ENCODE measurements at places on chromosomes 1 and 21. TPM values are rescaled to one million over a fixed set of nuclear protein-coding genes. Genes with fewer than 3 reads are reported as not detected.

GRCh38 chr1:112237983-112238545 is 157.9 kb upstream of the CTTNBP2NL start:
- H3K4me1 ChIP-seq, result no peaks in the 10 kb centered on the region
- DNase-seq, result no peak
- H3K4me3 ChIP-seq, result no peak overlapping the region
- H3K27ac ChIP-seq, result no peak overlapping the region
- H3K36me3 ChIP-seq, result no peaks in the 10 kb centered on the region

DNA sequence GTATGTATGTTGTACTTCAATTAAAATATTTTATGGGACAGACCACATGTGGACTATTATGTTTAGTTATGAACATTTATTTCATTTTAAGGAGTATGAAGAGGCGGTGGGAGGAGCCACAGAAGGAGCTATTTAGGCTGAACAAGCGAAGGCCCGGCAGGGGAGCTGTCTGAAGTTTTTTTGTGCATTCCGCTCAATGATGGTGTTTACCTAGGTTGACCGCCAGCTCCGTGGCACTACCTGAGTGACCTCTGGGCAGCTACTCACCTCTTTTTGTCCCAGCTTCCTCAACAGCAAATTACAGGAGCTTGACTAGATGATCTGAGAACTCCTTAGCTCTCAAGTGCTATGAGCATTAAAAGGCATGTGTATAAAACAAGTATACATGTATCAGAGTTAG is 32.7 kb upstream of the C1orf198 start:
- H3K4me3 ChIP-seq, result no peak overlapping the region
- no peak for DNase-seq
- H3K27ac ChIP-seq, result peak overlapping the region; percentile 37
- H3K36me3 ChIP-seq, result no peaks in the 10 kb centered on the region

GRCh38 chr1:239856067-239856466 is 235.6 kb upstream of the FMN2 start:
- no peak for DNase-seq
- H3K27ac ChIP-seq, result no peak overlapping the region
- H3K4me1 ChIP-seq, result no peaks in the 10 kb centered on the region
- H3K36me3 ChIP-seq, result no peaks in the 10 kb centered on the region
- no peak overlapping the region for H3K4me3 ChIP-seq

DNA sequence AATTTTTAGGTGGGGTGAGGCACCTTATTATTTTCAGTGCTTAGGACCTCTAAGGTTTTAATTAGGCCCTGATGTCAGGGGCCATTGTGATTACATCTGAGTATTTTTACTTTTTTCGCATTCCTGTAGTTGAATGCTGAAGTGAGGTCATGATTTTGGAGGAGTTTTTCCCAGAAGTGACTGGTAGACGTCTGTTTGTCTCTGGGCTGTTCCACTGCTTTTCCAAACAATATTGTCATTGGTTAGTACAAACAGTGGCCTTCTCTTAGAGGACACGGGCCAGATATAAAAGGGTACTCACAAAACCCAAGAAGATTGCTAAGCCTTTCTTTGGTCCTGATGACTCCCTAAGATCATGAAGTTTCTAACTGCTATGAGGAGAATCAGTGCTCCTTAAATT is 7.6 kb upstream of the RASAL2 start:
- H3K27ac ChIP-seq, result peak overlapping the region; percentile 60
- no peak for DNase-seq
- H3K4me3 ChIP-seq, result no peak overlapping the region

DNA sequence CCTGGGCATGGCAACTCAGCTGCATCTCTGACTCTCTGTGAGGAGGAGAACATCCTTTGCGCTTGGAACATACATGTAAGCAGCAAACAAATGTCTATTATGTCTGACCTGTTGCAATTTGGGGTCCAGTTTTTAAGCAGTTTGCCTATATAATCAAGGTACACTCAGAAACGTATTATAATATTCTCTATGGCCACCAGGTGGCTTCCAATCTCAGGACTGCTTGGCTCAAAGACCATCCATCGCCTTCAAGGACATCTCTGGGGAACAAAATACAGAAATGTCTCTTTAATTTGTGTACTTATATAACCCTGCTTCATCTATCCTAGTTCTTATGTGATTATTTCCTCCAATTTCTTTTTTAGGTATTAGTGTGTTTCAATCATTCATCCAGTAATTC is 227.2 kb downstream of the OLFM3 start:
- H3K4me3 ChIP-seq, result no peak overlapping the region
- no peaks in the 10 kb centered on the region for H3K27me3 ChIP-seq
- H3K4me1 ChIP-seq, result no peaks in the 10 kb centered on the region
- no peaks in the 10 kb centered on the region for H3K36me3 ChIP-seq
- no peak for DNase-seq

DNA sequence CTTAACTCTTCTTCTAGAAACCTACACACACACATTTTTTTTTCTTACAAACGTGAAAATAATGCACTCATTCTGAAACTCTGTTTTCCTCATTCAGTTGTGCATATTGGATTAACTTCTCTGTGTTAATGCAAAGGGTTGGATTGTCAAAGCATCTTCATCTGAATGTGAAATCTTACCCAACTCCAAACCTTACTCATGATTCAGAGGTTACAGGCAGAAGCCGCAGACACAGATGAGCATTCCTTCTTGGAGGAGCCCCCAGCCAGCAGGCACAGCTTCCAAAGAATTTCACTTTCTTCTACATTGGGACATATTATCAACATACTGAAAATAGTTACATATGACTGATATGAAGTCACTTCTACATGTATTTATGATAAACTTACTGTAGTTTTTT is 15.7 kb downstream of the PATJ start:
- no peaks in the 10 kb centered on the region for H3K27me3 ChIP-seq
- no peak for DNase-seq
- H3K4me1 ChIP-seq, result peaks cover 15% of the 10 kb centered on the region
- no peaks in the 10 kb centered on the region for H3K36me3 ChIP-seq

GRCh38 chr1:5837976-5838653 is 154.1 kb downstream of the NPHP4 start:
- no peaks in the 10 kb centered on the region for H3K27me3 ChIP-seq
- H3K4me1 ChIP-seq, result no peaks in the 10 kb centered on the region
- H3K4me3 ChIP-seq, result no peak overlapping the region
- no peak for DNase-seq

GRCh38 chr1:179779645-179780272 is 36.7 kb downstream of the FAM163A start:
- H3K27ac ChIP-seq, result no peak overlapping the region
- DNase-seq, result no peak
- H3K4me1 ChIP-seq, result peaks cover 15% of the 10 kb centered on the region
- H3K27me3 ChIP-seq, result no peaks in the 10 kb centered on the region

- no peaks in the 10 kb centered on the region for H3K36me3 ChIP-seq
- H3K27me3 ChIP-seq, result no peaks in the 10 kb centered on the region
- no peak overlapping the region for H3K27ac ChIP-seq
- H3K4me1 ChIP-seq, result no peaks in the 10 kb centered on the region
- no peak overlapping the region for H3K4me3 ChIP-seq
- DNase-seq, result no peak
These were observed 382.3 kb downstream of the HHIPL2 start for GRCh38 chr1:222165629-222166028.

GRCh38 chr1:29801003-29801402 is 564.7 kb downstream of the PTPRU start:
- no peak for DNase-seq
- H3K4me3 ChIP-seq, result no peak overlapping the region
- no peaks in the 10 kb centered on the region for H3K27me3 ChIP-seq
- H3K27ac ChIP-seq, result no peak overlapping the region
- no peaks in the 10 kb centered on the region for H3K36me3 ChIP-seq
- no peaks in the 10 kb centered on the region for H3K4me1 ChIP-seq

DNA sequence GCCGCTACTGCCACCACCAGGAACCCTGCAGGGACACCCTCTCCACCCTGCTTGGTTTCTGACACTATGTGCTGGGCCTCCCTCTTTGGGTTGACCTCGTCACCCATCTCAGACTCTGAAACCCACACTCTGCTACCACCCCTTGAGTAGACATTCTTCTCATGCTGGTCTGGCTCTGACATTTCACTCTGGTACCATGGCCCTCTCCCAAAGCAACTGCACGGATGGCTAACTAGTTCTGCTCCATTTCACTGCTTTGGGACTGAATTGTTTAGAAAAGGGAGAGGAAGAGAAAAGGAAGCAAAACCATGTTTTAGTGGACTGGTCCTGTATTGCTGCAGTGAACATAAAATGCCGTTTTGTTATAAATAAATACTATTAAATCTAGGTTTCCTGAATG is 137.8 kb downstream of the KCNK2 start:
- no peaks in the 10 kb centered on the region for H3K36me3 ChIP-seq
- no peak for DNase-seq
- no peak overlapping the region for H3K27ac ChIP-seq

GRCh38 chr1:21869620-21870121 is 57.6 kb downstream of the LDLRAD2 start:
- no peaks in the 10 kb centered on the region for H3K27me3 ChIP-seq
- no peak overlapping the region for H3K4me3 ChIP-seq
- DNase-seq, result peak; percentile 92
- peak overlapping the region; percentile 59 for H3K27ac ChIP-seq
- H3K36me3 ChIP-seq, result peaks cover 73% of the 10 kb centered on the region

DNA sequence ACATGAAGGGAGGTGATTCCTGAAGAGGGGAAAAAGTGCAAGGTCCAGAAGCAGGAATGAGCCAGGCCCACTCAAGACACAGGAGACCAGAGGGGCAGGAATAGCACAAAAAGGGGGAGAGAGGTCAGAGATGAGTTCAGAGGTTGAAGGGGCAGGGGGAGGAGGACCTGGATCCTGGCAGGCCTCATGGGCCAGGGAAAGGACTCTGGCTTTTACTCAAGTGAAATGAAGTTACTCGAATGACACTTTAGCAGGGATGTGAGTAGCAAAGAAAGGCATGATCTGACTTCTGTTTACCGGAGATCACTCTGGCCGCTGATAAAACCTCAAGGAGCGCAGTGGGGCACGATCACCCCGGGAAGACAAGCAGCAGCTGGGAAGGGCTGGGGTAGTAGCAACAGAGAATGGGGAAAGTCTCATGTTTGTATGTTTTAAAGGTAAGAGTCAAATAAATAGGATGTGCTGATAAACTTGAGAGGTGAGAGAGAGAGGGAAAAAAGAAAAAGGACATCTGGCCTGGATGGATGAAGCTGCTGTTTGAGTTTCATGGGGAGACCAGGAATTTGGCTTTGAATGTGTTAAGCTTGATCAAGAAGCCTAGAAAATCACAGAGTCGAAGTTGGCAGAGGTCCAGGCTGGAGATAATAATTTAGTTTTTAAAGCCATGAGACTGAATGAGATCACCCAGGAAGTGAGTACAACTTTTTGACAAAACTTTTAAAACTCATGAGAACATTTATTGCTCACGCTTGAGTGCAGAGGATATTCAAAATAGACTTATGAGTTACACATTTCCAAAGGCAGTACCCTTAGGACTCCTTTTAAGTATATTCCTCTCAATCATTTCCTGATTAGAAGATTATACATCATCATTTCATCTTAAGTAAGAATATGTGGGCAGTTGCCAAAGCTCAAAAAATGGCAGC is 156.0 kb downstream of the RERE start:
- H3K36me3 ChIP-seq, result no peaks in the 10 kb centered on the region
- peak; percentile 36 for DNase-seq
- peak overlapping the region; percentile 91 for H3K27ac ChIP-seq
- H3K4me3 ChIP-seq, result peak overlapping the region; percentile 34

GRCh38 chr1:147822292-147822691 is 61.9 kb upstream of the GJA5 start:
- no peak overlapping the region for H3K27ac ChIP-seq
- H3K4me3 ChIP-seq, result no peak overlapping the region
- no peaks in the 10 kb centered on the region for H3K36me3 ChIP-seq
- no peaks in the 10 kb centered on the region for H3K27me3 ChIP-seq
- peaks cover 7% of the 10 kb centered on the region for H3K4me1 ChIP-seq
- no peak for DNase-seq

DNA sequence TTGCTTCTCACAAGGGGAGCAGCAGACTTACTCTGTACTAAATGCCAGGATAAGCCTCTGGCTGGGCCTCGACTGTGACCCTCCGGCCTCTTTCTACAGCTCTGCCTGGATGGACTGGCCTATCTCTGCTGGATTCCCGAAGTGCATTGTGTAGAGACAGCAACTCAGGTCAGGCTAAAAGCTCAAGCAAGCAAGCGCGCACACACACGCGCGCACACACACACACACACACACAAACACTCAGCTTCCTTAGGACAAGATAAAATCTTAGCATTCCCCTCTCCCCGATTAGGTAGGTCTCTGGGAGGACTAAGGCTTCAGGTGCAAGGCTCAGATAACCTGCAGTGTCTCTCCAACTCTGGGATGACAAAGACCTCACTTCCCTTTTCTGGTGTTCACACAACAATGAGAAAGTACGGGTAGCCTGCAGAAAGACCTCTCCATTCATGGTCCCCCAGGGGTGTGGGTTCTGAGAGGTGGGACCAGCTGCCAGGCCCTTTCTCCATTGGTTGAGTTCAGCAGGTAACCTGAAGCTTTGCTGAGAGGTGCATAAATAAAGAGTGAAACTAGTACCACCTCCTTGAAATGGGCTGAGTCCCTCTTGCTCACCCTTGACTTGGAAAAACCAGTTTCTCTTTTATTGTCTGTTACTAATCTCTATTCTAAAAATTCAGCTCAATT is 155.1 kb upstream of the CAMK1G start:
- H3K27ac ChIP-seq, result no peak overlapping the region
- no peaks in the 10 kb centered on the region for H3K36me3 ChIP-seq
- DNase-seq, result no peak
- no peaks in the 10 kb centered on the region for H3K4me1 ChIP-seq
- H3K4me3 ChIP-seq, result no peak overlapping the region
- no peaks in the 10 kb centered on the region for H3K27me3 ChIP-seq

DNA sequence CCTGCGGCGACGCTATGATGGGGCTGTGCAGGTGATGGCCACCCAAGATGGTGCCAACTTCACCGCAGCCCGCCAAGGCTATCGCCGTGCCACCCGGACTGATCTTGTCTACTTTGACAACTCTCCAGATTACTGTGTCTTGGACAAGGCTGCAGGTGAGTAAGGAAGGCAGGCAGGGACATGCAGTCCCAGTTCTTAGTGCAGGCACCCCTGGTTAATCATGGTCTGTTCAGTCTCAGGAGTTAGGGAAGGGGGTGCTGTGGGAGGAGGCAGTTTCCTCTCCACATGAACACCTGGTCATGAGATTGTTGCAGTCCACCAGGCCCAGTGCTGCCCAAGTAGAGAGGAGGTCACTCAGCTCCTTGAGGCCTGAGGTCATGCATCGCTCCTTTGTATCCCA is 8.5 kb downstream of the WNT2B start:
- DNase-seq, result no peak
- no peaks in the 10 kb centered on the region for H3K4me1 ChIP-seq
- no peak overlapping the region for H3K4me3 ChIP-seq
- H3K27ac ChIP-seq, result no peak overlapping the region

- H3K36me3 ChIP-seq, result no peaks in the 10 kb centered on the region
- no peaks in the 10 kb centered on the region for H3K27me3 ChIP-seq
- H3K27ac ChIP-seq, result no peak overlapping the region
- DNase-seq, result no peak
- H3K4me1 ChIP-seq, result peaks cover 7% of the 10 kb centered on the region
These were observed 4.2 kb upstream of the OTUD3 start for GRCh38 chr1:19877821-19878636.

DNA sequence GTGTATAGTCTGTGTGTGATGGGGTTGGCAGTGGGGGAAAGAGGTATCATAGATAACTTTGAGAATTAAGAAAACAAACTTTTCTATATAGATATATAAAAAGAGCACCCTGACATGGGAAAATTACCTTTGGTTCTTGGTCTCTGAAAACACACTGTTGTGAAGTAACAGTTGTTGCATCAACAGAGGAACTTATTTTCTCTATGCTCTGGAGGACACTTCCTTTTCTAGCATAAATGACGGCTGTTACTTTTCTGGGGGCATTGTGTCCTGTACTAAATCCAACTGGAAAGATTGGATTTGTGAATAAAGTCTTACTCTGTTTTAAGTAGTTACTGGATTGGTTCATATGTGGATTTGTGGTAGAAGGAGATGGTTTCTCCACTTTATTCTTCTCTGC is 12.6 kb downstream of the LRIF1 start:
- peaks cover 15% of the 10 kb centered on the region for H3K36me3 ChIP-seq
- H3K4me1 ChIP-seq, result no peaks in the 10 kb centered on the region
- DNase-seq, result no peak

DPT gene
- 60.7 TPM for total RNA-seq

OR10J1 gene
- total RNA-seq, result not detected

Measured in thoracic aorta (tissue), 2 donors.